Activated CD8-positive, alpha-beta memory T cell treated with anti-CD3 and anti-CD28 coated beads, Interleukin-2, amount 10 ng/mL, durations not matched to agents 7 days and 5 days (primary cell): ENCODE measurements at places on chromosomes 12 and 14. TPM values are rescaled to one million over a fixed set of nuclear protein-coding genes. Genes with fewer than 3 reads are reported as not detected.

Gene KCNH3
- total RNA-seq: 1.2 TPM

Gene OR6J1
- not detected for total RNA-seq

Gene EIF2S3B
- total RNA-seq: 0.58 TPM

Gene GARIN6
- not detected for total RNA-seq

Gene HOXC13
- not detected for total RNA-seq

Gene IAPP
- not detected for total RNA-seq

Gene LRRC43
- 0.67 TPM for total RNA-seq

Gene GPR84
- 0.32 TPM for total RNA-seq

Gene KLRC1
- total RNA-seq: 17.8 TPM

- no peak for DNase-seq
Measured at GRCh38 chr14:66482873-66483272, 3.3 kb upstream of the CCDC196 start.

DNA sequence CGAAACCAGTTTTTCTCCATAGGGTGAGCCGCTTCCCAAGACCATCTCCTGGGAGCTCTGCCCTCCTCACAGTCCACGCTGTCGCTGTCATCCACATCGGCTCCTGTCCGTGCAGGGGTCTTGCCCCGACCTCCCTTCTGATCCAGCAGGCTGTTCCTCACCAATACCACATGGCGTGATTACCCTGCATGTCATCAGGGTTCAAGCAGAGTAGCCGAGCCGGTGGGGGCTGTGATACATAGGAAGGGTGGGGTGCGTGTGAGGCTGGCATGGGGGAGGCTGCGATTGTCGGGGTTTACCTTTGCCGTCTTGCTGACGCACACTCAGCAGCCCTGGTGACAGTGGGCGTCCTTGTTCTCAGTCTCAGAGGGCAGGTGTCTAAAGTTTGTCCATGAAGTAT lies 17.0 kb downstream of the TEDC1 start:
- no peak for DNase-seq

- no peak for DNase-seq
Measured at GRCh38 chr12:34287986-34288962, 266.0 kb downstream of the ALG10 start.

DNA sequence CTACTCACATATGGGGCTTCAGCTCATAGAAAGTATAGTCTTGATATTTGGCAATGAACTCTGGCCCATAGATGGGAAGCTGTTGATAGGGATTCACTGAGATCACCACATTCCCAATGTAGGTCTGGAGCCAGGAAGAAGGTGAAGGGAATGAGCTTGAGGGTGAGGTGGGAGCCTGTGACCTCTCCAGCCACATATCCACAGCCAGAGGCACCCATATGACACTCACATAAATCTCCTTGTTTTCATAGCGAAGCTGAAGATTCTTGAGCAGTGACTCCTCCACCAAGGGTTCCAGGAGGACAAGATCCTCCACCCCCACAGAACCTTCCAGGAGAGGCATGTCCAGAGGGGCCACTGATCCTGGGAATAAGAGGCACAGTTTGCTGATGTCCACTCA lies 1.9 kb downstream of the MYO1A start:
- no peak for DNase-seq

GRCh38 chr12:109950625-109951024 lies 45.5 kb downstream of the GIT2 start:
- DNase-seq: no peak

DNA sequence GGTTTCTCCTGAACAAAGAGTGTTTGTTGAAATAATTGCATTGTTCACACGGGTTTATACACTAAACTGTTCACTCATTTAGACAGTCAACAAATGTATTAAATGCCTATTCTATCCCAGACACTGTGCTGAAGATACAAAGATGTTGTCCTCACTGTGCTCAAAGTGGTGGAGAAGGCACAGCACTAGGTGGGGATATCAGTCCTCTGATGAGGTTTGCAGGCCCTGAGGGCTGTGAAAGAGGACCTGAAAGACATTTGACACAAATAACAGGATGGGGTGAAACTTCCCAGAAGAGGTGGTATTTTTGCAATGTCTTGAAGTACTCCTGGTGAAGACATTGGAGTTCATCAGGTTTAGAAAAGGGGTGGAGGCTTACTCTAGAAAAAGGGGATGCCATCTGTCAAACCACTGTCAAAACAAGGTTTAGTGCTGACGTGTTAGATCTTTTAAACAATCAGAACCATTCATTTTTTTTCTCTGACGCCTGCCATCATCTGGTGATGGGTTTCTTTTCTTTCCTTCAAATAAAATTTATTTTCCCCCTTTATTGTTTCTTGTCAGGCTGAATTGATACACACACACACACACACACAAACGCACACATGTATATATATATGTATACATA lies 69.5 kb downstream of the ACSS3 start:
- no peak for DNase-seq

DNA sequence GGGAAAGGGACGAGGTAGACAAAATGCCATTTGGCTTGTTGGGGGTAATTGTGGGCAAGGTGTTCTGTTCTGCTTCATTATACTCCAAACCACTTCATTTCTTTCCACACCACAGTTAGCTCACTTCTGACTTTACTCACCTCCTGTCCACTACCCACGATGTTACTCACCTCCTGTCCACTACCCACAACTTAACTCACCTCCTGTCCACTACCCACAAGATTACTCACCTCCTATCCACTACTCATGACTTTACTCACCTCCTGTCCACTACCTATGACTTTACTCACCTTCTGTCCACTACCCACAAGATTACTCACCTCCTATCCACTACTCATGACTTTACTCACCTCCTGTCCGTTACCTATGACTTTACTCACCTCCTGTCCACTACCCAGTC lies 10.1 kb upstream of the TWF1 start:
- DNase-seq: no peak

DNA sequence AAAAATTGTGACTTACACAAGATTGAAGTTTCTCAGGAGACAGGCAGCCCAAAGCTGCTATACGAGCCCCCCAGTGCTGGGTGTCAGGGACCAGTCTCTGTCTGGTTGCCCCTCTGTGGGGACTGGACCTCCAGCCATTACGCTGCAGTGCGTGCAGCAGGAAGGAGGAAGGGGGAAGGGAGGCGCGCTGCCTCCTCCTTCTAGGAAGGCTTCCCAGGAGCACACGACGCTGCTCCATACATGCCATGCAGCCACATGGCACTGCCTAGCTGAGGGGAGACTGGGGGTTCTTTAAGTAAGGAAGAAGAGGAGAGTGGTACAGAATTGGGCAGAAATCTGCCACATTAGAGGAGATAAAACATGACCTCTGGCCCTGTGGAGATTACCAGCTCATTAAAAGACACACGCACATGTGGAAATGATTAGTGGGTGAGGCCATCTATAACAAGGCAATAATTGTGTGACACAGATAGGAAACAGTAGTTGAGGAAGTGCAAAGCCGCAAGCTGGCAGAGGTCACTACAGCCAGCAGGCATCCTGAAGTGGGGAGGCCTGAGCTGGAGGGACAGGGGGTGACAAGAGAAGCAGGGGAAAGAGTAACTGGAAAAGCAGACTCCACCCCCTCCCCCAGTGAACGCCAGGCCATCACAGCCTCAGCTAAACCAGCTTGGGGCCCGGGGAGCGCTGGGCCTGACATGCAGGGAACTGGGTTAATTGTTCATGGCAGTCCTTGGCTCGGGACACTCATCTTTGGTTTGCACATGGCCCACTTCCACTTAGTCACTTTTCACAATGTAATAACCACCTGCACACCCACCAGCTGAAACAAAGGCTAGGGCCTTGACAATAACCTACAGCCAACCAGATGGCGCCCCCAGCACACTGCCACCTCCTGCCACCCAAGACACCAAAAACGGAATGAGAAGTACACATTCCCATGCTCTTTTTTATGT lies 39.6 kb downstream of the CCDC88C start:
- DNase-seq: peak; percentile 60

- DNase-seq: no peak
Measured at GRCh38 chr12:100329800-100330199, 27.1 kb upstream of the SLC17A8 start.

- DNase-seq: no peak
Measured at GRCh38 chr12:24903329-24904088, 45.4 kb downstream of the BCAT1 start.

GRCh38 chr12:6233121-6233971 lies 33.1 kb downstream of the CD9 start:
- peak; percentile 47 for DNase-seq
